Activated naive CD8-positive, alpha-beta T cell treated with anti-CD3 and anti-CD28 coated beads, Interleukin-2, amount 10 ng/mL, durations not matched to agents 7 days and 5 days (primary cell): ENCODE measurements at places on chromosomes 12 and 14. TPM values are rescaled to one million over a fixed set of nuclear protein-coding genes. Genes with fewer than 3 reads are reported as not detected.

GRCh38 chr14:99792551-99793212 is 531 bp upstream of the EML1 start:
- H3K27ac ChIP-seq = no peak overlapping the region
- no peak for DNase-seq
- H3K27me3 ChIP-seq = peaks cover 49% of the 10 kb centered on the region
- no peaks in the 10 kb centered on the region for H3K36me3 ChIP-seq
- H3K4me3 ChIP-seq = peak overlapping the region; percentile 61
- H3K4me1 ChIP-seq = peaks cover 27% of the 10 kb centered on the region

Gene NEUROD4
- total RNA-seq = not detected

GRCh38 chr14:65032319-65032718 is 45.6 kb downstream of the FNTB start:
- H3K27ac ChIP-seq = no peak overlapping the region
- H3K27me3 ChIP-seq = no peaks in the 10 kb centered on the region
- no peaks in the 10 kb centered on the region for H3K4me1 ChIP-seq

DNA sequence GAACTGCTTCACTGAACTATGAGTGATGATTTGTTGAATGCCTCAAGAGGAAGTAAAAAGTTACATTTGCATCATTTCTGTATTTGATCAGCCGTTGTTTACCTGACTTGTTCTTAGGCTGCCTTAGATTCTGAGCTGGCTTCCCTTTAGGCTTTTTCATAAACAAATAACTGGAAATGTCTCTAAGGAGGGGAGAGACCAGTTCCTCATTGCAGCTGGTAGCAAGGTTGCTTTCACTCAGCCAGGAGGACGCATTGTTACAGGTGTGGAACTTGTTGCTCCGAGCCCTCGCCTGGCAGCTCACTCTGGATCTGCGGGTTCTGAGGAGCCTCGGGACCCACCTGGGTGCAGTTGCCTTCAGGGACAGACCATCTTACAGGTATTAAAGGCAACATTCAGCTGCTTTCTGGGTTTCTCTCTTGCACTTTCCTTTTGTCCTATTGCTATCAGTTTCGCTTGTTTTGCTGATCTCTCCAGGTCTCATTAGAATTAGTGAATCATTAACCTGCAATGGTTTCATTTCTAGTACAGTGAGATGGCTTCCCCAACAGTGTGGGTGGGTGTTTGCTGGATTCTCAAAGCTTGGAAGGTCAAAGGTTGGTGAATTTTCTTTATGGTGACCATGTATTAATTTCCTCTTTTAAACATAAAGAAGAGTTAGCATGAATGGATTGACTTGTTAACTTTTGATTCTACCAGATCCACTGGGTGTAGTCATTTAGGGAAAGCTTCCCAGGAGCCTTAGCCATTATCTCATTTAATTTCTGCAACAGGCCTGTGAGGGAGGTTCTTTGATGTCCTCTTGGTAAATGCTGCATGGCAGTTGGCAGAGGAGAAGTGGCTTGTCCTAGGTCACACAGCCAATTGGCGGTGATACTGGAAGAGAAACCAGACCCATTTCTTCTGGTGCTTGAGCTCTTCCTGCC is at the start of gene PLEKHG7:
Gene PLEKHG7 (plus strand): TSS at position 236 of the 926 bp plus-strand sequence. CDS start 3,643 bp downstream, outside the sequence.
- no peaks in the 10 kb centered on the region for H3K27me3 ChIP-seq
- peaks cover 11% of the 10 kb centered on the region for H3K4me1 ChIP-seq
- H3K4me3 ChIP-seq = no peak within 1 kb of the TSS
- H3K36me3 ChIP-seq = no peaks in the 10 kb centered on the region
- no peak for DNase-seq

- H3K27me3 ChIP-seq = peaks cover 24% of the 10 kb centered on the region
- H3K4me1 ChIP-seq = peaks cover 2% of the 10 kb centered on the region
- no peak overlapping the region for H3K27ac ChIP-seq
Measured at GRCh38 chr14:76389841-76390240, 13.9 kb downstream of the ESRRB start.
